ENCODE measurements at places on chromosomes 7 and 10. TPM values are rescaled to one million over a fixed set of nuclear protein-coding genes. Genes with fewer than 3 reads are reported as not detected.

GRCh38 chr10:95273393-95274312 lies 17.1 kb downstream of the PDLIM1 start:
- no peak for DNase-seq

DNA sequence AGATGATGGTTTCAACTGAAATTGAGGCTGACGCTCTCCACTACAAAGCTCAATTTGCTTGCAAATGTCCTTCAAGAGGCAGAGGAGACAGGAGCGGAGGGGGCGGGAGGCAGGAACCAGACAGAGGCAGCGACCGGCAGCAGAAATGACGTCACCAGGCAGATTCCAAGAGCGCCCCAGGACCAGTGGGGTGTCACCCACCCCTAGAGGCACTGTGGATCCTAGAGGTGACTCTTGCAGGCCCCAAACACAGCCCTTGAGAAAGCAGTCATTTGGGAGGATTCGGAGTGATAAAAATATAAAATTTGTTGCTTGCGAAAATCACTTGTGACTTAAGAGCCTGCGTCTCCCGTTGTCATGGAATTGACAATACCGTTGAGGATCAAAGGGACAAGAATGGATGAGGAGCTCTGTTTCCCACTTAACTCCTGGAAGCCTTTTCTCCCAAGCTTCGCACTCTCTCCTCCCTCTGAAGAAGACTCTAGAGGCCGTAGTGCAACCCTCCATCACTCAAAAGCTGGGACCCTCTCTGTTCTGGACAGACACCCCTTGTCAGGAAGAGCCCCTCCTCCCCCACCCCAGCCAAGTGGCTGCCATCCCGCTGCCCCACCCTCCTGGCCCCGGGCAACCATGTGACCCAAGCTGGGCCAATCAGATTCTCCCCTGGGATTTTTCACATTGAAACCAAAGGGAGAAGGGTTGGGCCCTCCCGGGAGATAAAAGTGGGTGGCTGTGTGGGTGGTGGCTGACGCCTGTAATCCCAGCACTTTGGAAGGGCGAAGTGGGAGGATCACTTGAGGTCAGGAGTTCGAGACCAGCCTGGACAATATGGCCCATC lies 16.3 kb upstream of the SLC29A4 start:
- DNase-seq, result no peak

- DNase-seq, result no peak
Observed at GRCh38 chr10:122296363-122297120, 25.4 kb downstream of the BTBD16 start.

DNA sequence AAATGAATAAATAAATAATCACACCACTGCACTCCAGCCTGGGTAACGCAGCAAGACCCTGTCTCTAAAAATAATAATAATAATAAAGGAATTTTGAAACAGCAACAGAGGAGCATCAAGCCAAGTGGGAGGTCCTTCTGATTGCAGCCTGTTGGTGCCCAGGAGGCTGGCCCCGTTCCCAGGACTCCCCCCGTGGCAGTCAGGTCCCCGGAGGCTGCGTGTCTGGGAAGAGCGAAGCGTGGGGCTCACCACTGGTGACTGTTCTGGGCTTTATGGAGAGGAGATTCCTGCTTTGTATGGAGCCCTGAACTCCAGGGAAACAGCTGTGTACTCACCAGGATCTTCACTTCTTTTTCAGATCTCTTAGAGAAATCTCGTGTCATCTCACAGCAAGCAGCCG lies 19.3 kb upstream of the MYH16 start:
- DNase-seq, result no peak

Gene ZNF22
- 83.3 TPM for polyA plus RNA-seq

DNA sequence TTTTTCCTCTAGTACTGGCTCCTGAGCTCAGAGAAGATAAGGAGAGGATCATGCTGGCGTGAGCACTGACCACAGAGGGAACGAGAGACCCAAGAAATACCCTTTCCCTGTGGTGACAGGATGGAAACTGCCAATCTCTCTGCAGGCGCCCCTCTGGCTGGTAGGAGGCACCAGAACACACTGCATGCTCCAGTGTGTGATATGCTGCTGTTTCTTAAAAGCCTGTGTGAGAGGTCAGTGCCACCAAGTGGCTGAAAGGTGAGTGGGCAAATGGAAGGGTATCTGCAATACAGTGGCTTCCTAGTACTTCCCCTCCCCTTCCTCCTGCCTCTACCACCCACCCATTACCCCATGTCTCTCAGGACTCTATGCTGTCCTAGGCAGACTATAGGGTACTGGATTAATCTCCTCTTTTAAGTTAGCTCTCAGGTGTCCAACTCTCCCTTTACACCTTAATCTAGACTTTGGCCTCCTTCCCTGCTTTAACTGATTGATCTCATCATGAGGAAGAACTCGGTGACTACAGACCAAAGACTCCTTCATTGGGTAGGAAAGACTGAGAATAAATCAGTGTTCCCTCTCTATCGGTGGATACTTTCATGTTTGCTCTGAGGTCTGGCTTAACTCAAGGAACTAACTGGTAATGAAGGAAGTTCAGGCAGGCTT lies 283.6 kb downstream of the ADRA2A start:
- DNase-seq, result no peak

GRCh38 chr10:124392626-124393342 lies 25.9 kb downstream of the OAT start:
- no peak for DNase-seq

Measured in left renal pelvis (tissue), 4 donors.